CD4-positive, alpha-beta T cell treated with Interleukin-12 subunit alpha and Interleukin-12 subunit beta, for 1 hour (primary cell): ENCODE measurements at places on chromosomes 5 and 9.

GRCh38 chr5:37598733-37599132, 219.6 kb downstream of the WDR70 start:
- DNase-seq: no peak

GRCh38 chr9:137088121-137088520, 1.3 kb downstream of the MAN1B1 start:
- DNase-seq: no peak

DNA sequence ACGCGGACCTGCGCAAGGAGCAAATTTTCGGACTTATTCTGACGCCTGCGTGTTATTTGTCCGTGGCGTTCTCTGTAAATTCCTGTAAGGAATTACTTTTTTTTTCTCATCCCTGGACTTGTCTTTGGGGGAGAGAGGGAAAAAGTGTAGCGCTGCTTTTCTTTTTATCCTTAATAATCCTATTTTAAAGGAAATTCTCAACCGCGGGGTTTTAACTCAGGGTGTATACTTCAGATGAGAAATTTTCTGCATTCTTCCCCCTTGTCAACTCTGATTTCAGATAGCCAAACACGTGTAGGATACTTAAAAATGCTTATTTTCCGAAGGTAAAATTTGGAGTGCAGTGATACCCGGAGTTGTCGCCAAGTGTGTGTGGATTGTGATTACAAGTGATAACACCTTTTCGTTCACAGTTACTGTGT, 853 bp downstream of the DCP2 start:
- DNase-seq: no peak

DNA sequence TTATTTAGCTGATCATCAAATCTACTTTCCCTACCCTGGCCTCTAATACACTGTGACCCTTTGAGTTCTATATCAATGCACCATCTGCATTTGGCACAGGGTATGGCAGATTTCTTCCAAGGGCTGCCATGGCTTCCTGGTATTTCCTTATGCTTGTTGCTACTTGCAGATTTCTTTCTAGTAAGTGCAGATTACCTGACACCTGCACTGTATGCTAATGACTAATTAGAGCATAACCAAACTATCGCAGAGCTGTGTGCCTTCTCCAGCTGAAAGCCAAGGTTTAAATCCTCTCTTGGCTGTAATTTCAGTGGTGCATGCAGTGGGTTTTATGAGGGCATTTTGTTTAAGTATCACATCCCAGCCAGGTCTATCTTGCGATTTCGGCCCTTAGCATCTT, 293.7 kb downstream of the KIF4B start:
- DNase-seq: no peak

DNA sequence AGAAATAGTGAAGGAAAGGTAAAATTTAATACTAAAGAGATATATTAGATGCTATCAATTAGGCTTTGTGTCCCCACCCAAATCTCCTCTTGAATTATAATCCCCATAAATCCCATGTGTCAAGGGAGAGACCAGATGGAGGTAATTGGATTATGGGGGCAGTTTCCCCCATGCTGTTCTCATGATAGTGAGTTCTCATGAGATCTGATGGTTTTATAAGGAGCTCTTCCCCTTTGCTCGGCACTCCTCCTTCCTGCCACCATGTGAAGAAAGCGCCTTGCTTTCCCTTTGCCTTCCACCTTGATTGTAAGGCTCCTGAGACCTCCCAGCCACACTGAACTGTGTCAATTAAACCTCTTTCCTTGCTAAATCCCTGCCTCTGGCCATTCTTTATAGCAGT, 697.0 kb upstream of the RGMB start:
- no peak for DNase-seq

DNA sequence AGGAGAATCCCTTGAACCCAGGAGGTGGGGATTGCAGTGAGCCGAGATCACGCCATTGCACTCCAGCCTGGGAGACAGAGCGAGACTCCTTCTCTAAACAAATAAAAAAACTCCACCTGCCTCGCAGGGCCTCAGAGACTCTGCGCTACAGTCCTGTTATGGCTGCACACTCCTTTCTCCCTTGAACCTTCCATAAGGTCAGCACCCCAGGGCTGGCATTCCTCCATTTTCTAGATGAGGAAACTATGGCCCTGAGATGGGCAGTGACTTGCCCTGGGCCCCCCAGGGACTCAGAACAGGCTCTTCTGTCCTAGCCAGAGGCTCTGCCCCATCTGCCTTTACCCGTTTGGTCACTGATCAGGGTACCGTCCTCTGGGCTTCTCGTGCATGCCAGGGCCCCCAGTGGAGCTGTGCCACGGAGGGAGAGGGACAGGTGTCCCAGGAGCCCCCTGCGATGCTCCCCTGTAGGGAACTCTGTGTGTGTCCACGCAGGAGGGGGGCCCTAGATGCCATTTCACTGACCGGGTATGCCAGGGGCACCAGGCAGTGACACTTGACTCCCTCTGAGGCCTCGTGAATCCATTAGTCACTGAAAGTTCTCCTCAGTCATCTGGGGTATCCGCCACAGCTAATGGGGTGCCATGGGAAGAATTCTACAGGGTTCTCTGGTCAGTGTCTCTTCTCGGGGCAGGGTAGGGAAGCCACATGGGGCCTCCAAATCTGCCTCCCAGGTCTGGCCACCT, 16.2 kb downstream of the RALGDS start:
- DNase-seq: no peak

GRCh38 chr5:4928409-4928808, 211.7 kb upstream of the ADAMTS16 start:
- DNase-seq: no peak

- no peak for DNase-seq
These were observed 21.1 kb upstream of the CARTPT start for GRCh38 chr5:71697967-71698366.

DNA sequence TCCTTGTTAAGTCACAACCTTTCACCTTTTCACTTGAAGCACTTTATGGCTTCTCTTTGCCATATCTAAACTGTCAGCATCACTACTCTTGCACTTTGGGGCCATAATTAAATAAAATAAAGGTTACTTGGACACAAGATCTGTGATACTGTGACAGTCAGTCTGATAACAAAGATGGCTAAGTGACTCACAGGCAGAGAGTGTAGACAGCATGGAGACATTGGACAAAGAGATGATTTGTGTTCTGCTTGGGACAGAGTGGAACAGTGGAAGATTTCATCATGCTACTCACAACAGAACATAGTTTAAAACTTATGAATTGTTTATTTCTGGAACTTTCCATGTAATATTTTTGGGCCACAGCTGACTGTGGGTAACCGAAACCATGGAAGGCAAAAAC, 81.7 kb upstream of the SMC5 start:
- no peak for DNase-seq

DNA sequence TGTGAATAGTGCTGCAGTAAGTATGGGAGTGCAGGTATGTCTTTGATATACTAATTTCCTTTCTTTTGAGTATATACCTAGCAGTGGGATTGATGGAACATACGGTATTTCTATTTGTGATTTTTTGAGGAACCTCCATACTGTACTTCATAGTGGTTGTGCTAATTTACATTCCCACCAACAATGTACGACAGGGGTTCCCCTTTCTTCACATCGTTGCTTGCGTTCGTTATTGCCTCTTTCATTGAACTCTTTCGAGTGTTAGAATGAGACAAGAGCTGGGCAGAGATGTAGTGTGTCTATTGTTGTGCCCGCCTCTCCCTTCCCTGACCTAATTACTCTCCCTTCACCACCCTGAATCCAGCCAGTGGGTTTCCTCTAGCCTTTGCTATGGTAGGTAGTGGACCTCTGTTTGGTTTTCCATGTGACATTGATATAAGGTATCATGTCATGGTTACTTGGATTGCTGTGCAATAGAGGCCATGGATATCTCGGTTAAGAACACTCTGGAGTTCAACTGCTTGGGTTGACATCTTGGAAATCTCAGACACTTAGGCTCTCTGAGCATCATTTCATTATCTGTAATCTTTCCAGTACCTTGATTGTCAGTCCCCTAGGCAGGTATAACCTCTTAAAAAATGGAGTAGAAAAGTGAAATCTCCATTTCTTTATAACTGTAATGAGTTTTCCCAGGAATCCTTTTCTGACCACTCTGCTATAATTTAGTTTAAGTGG, 19.5 kb downstream of the AOPEP start:
- DNase-seq: no peak

DNA sequence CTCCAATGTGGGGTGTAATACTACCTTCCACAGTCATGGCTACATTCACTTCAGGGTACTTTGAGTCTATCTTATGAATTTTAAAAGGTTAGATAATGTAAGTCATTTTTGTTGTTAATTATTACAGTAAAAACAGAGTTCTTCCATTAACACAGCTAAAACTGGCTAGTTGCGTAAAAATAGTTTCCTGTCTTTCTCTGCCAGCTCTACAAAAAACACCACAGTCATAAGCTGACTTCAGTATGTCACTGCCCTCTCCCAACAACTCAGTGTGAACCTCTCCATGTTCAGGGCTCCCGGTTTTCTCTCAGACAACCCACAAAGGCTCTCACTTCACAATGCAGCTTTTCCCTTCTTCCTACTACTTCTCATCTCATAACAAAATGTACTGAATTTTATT, 84.8 kb upstream of the ITGA1 start:
- DNase-seq: no peak

DNA sequence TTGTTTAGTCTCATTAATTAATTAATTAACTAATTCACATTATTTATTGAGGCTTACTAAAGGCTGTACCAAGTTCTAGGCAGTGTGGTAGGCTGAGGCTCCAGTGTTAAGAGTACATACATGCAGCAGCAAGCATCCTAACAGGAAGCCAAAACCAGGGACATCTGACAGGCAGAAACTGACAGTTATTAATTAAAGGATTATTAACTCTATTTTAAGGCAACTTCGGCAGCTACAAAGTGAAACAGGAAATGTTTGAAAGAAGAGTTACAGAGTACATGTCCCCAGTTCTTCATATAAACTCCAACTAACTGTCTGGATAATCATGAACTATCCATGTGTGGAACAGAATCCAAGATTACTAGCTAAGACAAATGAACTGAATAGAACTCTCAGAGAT, 39.3 kb upstream of the GABRB2 start:
- no peak for DNase-seq

GRCh38 chr5:176844706-176845391, 34.5 kb downstream of the UNC5A start:
- no peak for DNase-seq

GRCh38 chr5:178545941-178546674, 44.1 kb downstream of the COL23A1 start:
- DNase-seq: no peak

- DNase-seq: no peak
These were observed 99.7 kb downstream of the SERINC5 start for GRCh38 chr5:80156156-80156555.

GRCh38 chr5:147481376-147481775, 28.5 kb downstream of the DPYSL3 start:
- no peak for DNase-seq

DNA sequence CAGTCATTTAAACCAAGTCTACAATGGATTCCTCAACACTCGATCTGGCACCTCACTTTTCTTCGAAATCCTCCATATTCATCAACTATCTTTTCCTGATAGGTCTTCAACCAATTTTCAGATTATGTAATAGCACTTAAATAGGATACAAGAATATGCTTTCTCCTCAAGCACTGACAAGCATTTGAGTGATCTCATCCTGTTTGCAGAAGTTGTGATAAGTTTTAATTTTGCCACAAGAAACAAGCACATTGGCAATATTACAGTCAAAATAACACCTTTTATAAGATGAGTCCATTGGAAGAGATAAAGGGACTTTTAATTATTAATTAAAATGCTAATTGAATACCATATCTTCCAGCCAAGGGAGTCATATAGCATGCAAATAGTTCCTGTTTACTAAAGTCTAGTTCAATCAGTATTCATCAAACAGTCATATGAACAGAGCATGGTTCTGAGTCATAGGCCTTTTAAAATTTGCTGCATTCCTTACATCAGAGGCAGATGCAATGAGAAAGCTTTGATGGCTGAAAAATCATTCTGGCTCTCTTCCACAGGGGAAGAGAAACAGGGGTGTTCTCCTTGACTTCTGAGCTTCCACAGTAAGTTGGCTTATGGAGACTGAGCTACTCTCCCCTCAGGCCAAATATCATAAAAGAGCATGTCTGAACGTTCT, 32.7 kb upstream of the ZCCHC9 start:
- no peak for DNase-seq

DNA sequence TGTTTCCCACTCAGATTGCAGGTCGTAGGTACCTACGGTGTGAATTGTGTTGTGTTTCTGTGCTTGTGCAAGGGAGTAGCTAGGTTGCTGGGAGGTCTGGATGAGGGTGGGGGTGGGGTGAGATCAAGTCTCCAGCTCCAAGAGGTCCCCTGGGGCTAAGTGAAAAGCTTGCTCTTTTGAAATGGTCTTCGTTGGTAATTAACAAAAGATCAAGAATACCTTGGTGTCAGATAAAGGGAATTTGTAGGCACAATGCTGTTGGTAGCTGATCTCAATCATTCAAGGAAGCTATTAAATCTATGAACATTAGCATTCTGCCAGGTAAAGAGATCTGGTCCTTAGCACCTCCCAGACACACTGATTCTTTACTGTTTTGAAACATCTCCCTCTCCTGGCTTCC, 928 bp upstream of the PCDHGC4 start:
- no peak for DNase-seq

DNA sequence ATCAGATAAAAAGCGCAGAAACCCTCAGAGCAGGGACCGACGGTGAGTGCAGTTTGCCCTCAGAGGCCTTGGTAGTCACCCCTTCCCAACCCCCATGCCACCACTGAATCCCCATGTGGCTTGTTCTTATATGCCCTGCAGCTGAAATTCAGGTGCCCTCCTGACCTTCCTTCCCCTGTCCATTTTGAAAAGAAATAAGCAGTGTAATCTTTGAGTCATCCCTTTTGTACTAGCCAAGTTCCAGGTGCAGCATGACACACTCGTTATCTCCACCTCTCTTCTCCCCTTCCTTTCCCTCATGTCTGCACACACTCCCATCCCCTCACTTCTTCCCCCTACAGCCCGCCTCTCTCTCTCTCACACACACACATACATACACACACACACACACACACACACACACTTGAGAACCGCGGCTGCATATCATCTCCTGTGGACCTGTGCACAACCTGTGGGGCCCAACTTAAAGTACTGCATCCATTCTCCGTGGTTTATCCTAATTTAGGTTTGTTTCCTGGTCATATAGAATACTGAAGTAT, 53.1 kb downstream of the SYK start:
- no peak for DNase-seq

DNA sequence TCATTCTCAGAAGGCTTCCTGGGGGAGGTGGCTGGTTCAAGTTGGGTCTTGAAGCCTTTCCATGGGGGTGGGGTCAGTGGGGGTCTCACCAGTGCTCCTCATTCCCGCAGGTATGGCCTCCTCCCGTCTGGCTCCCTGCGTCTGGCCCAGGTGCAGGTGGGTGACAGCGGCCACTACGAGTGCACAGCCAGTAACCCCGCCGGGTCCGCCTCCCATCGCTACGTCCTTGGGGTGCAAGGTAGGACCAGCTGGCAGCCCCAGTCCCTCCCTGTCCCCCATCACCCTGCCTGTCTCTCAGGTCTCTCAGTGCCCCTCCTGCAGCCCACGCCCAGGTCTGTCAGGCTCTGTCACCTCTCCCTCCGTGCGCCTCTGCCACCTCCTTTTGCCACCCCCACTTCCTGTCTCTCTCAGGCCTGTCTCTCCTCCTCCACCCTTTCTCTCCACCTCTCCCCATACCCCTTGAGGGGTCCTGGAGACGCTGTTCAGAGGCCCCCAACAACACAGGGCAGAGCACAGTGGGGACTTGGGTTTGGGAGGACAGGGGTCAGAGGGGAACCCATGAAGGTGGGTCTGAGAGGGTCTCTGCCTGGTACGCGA, 72.3 kb downstream of the HMCN2 start:
- DNase-seq: no peak
